Thoracic aorta (tissue), 2 donors: ENCODE measurements at places on chromosomes 2 and 18. TPM values are rescaled to one million over a fixed set of nuclear protein-coding genes. Genes with fewer than 3 reads are reported as not detected.

The DIS3L2 gene
- total RNA-seq: 32.5 TPM

DNA sequence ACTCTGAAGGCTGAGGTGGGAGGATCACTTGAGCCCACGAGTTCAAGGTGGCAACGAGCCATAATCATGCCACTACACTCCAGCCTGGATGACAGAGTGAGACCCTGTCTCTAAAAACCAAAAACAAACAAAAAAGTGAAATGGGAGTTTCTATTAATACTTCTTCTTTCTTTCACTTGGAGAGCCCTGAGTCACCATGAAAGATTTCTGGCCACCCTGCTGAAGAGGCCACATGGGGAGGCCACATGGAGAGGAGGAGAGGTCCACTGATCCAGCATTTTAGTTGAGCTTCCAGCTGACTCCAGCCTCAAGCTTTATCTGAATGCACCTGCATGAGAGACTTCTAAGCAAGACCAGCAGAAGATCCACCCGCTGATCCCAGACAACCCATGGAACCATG, 74.2 kb upstream of the LAPTM4A start:
- no peaks in the 10 kb centered on the region for H3K27me3 ChIP-seq
- no peak for DNase-seq
- no peaks in the 10 kb centered on the region for H3K36me3 ChIP-seq
- H3K4me3 ChIP-seq: no peak overlapping the region

- H3K27ac ChIP-seq: no peak overlapping the region
- H3K36me3 ChIP-seq: no peaks in the 10 kb centered on the region
- no peak for DNase-seq
- H3K27me3 ChIP-seq: no peaks in the 10 kb centered on the region
These were observed 34.9 kb upstream of the CCNT2 start for GRCh38 chr2:134883552-134884293.

The UGT1A6 gene
- not detected for total RNA-seq

The FEV gene
- not detected for total RNA-seq

DNA sequence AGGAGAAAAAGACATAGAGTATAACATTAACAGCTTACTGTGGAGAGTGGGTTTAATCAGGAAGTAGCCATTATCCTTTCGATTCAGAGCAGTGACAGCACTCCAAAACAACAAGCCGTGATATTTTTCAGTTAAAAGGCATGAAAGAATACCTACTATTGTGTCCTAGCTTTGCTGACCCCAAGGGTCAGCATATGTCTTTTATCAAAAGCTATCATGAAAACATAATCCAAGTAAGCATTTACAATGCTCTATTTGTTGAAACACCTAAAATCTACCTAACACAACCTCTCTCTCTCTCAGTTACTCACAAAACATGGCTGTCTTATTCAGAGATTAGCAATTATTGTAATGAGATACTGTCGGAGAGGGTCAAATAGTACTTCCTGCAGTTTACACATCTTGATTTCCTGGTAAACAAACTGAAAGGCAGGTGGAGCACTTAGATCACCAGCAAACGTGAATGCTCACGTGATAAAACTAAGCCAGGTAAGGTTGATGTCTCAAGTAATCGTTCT, 100.0 kb downstream of the BAZ2B start:
- H3K4me1 ChIP-seq: peaks cover 26% of the 10 kb centered on the region
- H3K36me3 ChIP-seq: no peaks in the 10 kb centered on the region
- peak overlapping the region; percentile 67 for H3K4me3 ChIP-seq
- H3K27me3 ChIP-seq: no peaks in the 10 kb centered on the region
- peak overlapping the region; percentile 41 for H3K27ac ChIP-seq

- H3K4me1 ChIP-seq: no peaks in the 10 kb centered on the region
- DNase-seq: peak; percentile 41
- no peaks in the 10 kb centered on the region for H3K27me3 ChIP-seq
- peak within 1 kb of the TSS; percentile 79 for H3K4me3 ChIP-seq
- H3K27ac ChIP-seq: peak within 1 kb of the TSS; percentile 57
- no peaks in the 10 kb centered on the region for H3K36me3 ChIP-seq
These were observed at the start of gene EMILIN2 for GRCh38 chr18:2846636-2847316. EMILIN2 (plus strand) TSS chr18:2847006; CDS start chr18:2847189, 183 bp downstream.

GRCh38 chr18:77547757-77548156, 298.1 kb downstream of the GALR1 start:
- no peaks in the 10 kb centered on the region for H3K27me3 ChIP-seq
- no peak overlapping the region for H3K4me3 ChIP-seq
- DNase-seq: no peak
- no peak overlapping the region for H3K27ac ChIP-seq
- no peaks in the 10 kb centered on the region for H3K36me3 ChIP-seq

The CETN1 gene
- not detected for total RNA-seq

The TANC1 gene
- total RNA-seq: 70.1 TPM

The KCNF1 gene
- not detected for total RNA-seq

- H3K27ac ChIP-seq: no peak overlapping the region
- no peaks in the 10 kb centered on the region for H3K36me3 ChIP-seq
- no peak for DNase-seq
- H3K27me3 ChIP-seq: no peaks in the 10 kb centered on the region
- H3K4me1 ChIP-seq: no peaks in the 10 kb centered on the region
These were observed 136.1 kb downstream of the DCDC2C start for GRCh38 chr2:3839476-3839875.

The TTN gene
- 7.0 TPM for total RNA-seq

- H3K27ac ChIP-seq: no peak overlapping the region
- no peaks in the 10 kb centered on the region for H3K27me3 ChIP-seq
- H3K4me3 ChIP-seq: no peak overlapping the region
- no peaks in the 10 kb centered on the region for H3K36me3 ChIP-seq
- DNase-seq: no peak
These were observed 1.3 kb downstream of the LRRTM1 start for GRCh38 chr2:80303006-80303908.

GRCh38 chr2:166361351-166362153, 14.2 kb downstream of the SCN9A start:
- DNase-seq: no peak
- no peaks in the 10 kb centered on the region for H3K4me1 ChIP-seq
- H3K27ac ChIP-seq: no peak overlapping the region
- H3K27me3 ChIP-seq: no peaks in the 10 kb centered on the region
- no peaks in the 10 kb centered on the region for H3K36me3 ChIP-seq

The DNAJC27 gene
- total RNA-seq: 27.2 TPM

- H3K27ac ChIP-seq: no peak overlapping the region
- no peaks in the 10 kb centered on the region for H3K36me3 ChIP-seq
- no peak for DNase-seq
- H3K4me3 ChIP-seq: no peak overlapping the region
- H3K27me3 ChIP-seq: no peaks in the 10 kb centered on the region
- H3K4me1 ChIP-seq: peaks cover 1% of the 10 kb centered on the region
These were observed 64.7 kb upstream of the TTC39C start for GRCh38 chr18:23949863-23950262.

GRCh38 chr2:75545387-75545786, 15.4 kb downstream of the EVA1A start:
- no peak overlapping the region for H3K4me3 ChIP-seq
- no peak overlapping the region for H3K27ac ChIP-seq
- H3K4me1 ChIP-seq: no peaks in the 10 kb centered on the region

- no peaks in the 10 kb centered on the region for H3K4me1 ChIP-seq
- no peaks in the 10 kb centered on the region for H3K27me3 ChIP-seq
- H3K27ac ChIP-seq: no peak overlapping the region
- no peak for DNase-seq
These were observed 51.3 kb downstream of the LIPG start for GRCh38 chr18:49613141-49613640.

- no peaks in the 10 kb centered on the region for H3K27me3 ChIP-seq
- no peaks in the 10 kb centered on the region for H3K36me3 ChIP-seq
- no peak overlapping the region for H3K4me3 ChIP-seq
- H3K4me1 ChIP-seq: no peaks in the 10 kb centered on the region
These were observed 65.2 kb downstream of the C2orf76 start for GRCh38 chr2:119301413-119301812.

GRCh38 chr18:12291690-12292089, 16.4 kb upstream of the TUBB6 start:
- no peaks in the 10 kb centered on the region for H3K27me3 ChIP-seq
- peaks cover 4% of the 10 kb centered on the region for H3K4me1 ChIP-seq
- H3K4me3 ChIP-seq: no peak overlapping the region
- no peak overlapping the region for H3K27ac ChIP-seq
- H3K36me3 ChIP-seq: no peaks in the 10 kb centered on the region

The IL36RN gene
- not detected for total RNA-seq

The KIAA1328 gene
- 14.4 TPM for total RNA-seq

DNA sequence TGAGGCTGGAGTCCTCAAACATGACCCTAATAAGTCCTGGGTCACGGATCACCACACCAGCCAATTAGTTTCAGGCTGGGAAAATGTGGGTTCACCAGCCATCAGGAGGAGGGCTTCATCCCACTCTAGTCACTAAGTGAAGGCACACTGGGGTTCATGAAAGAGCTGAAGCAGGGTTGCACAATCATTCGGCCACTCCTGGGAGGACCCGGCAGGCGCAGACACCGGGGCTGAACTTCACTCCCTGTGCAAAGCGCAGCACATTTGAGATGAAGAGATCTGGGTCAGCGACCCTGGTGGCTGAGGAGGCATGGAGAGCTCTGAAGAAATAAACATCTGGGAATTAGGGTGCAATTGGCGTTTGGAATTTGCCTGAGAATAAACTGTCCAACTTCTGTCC, 684.4 kb upstream of the SALL3 start:
- no peaks in the 10 kb centered on the region for H3K27me3 ChIP-seq
- no peak overlapping the region for H3K27ac ChIP-seq
- H3K4me3 ChIP-seq: no peak overlapping the region
- no peaks in the 10 kb centered on the region for H3K4me1 ChIP-seq

GRCh38 chr2:137842952-137843351, 121.3 kb upstream of the HNMT start:
- H3K4me3 ChIP-seq: no peak overlapping the region
- DNase-seq: no peak
- no peak overlapping the region for H3K27ac ChIP-seq
- no peaks in the 10 kb centered on the region for H3K27me3 ChIP-seq

- H3K27ac ChIP-seq: no peak overlapping the region
- H3K36me3 ChIP-seq: no peaks in the 10 kb centered on the region
- H3K27me3 ChIP-seq: no peaks in the 10 kb centered on the region
- DNase-seq: no peak
- H3K4me1 ChIP-seq: peaks cover 12% of the 10 kb centered on the region
These were observed 211.6 kb upstream of the SMAD7 start for GRCh38 chr18:49162226-49162864.

GRCh38 chr2:119433636-119434327, 2.1 kb downstream of the TMEM37 start:
- DNase-seq: no peak
- peaks cover 25% of the 10 kb centered on the region for H3K4me1 ChIP-seq
- H3K36me3 ChIP-seq: no peaks in the 10 kb centered on the region
- H3K4me3 ChIP-seq: no peak overlapping the region

DNA sequence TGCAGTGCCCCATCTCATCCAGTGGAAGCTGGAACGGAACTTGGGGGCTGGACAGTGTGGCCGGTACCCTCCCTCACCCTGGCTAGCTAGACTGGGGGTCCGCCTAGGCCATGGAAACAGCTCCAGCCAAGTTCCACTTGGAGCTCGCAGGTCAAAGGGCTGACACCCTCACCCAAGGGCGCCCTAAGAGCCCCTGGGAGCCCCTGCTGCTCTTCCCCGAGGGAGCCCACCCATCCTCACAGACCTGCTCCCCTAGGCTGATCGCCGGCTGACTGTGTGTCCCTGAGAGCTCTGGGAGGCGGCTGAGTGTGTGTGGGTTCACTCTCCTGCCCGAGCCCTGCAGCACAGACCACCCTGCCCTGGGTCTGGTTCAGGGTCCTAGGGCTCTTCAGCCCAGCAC, 118.2 kb upstream of the OTOS start:
- no peak overlapping the region for H3K4me3 ChIP-seq
- H3K27ac ChIP-seq: peak overlapping the region; percentile 90
- no peaks in the 10 kb centered on the region for H3K27me3 ChIP-seq
- peaks cover 31% of the 10 kb centered on the region for H3K4me1 ChIP-seq

The FBXO36 gene
- 1.7 TPM for total RNA-seq

DNA sequence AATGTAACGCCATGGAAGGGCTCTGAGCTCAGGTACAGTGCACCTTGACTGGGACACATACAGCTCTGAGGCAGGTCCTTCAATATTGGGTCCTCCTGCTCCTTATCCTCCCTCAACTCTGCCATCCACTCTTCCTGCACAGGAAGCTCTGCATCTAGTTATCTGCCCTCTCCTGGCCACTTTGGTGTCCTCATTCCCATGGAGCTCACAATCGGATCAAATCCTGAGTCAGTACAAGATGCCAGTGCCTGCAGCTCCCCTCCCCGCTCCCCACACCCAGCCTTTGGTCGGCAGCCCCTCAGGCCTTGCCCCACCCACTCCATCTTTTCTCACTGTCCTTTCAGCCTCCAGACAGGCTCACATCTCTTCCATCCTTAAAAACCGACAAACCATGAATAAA, 58.0 kb downstream of the LRRFIP1 start:
- no peak overlapping the region for H3K4me3 ChIP-seq
- H3K4me1 ChIP-seq: peaks cover 62% of the 10 kb centered on the region
- no peak for DNase-seq
- H3K36me3 ChIP-seq: no peaks in the 10 kb centered on the region

DNA sequence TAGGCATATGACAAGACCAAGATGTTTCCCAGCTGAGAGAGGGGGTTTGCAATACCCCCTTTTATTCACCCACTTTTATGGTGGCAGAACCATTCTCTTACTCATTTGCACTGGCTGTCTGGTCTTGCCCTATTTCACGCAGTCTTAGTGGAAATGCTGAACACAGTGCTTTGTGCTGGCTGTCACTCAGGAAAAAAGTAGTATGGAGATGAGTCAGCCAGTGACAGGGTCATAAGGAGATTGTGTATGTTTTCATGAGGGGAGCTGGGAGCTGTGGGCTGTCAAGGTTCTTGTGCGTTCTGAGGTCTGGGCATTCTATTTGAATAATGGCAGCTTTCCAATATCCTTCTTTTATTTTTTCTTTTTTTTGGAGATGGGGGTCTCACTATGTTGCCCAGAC, 10.9 kb upstream of the CNRIP1 start:
- no peak overlapping the region for H3K27ac ChIP-seq
- no peak overlapping the region for H3K4me3 ChIP-seq
- H3K4me1 ChIP-seq: no peaks in the 10 kb centered on the region
- H3K27me3 ChIP-seq: no peaks in the 10 kb centered on the region
- DNase-seq: no peak

DNA sequence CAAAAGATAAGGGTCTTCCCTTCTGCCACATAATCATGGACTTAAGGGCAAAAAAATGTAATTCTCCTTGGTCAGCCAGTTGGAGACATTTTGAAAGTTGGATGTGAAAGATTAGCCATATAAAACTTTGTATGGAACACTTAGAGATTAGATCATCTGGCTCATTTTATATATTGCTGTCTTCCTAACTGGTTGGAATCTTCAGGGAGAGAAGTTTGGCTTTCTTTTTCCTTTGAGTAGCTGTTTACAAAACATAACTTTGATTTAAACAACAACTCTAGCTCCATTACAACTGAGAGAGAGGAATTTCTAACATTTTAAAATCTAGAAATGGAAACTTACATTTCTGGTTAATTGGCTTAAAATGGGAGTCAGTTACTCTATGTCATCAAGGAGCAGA, 132.7 kb downstream of the RDH14 start:
- no peak overlapping the region for H3K4me3 ChIP-seq
- H3K27me3 ChIP-seq: no peaks in the 10 kb centered on the region
- DNase-seq: no peak
- H3K4me1 ChIP-seq: no peaks in the 10 kb centered on the region
- no peak overlapping the region for H3K27ac ChIP-seq

GRCh38 chr18:44098551-44099098, 582.1 kb upstream of the SETBP1 start:
- no peaks in the 10 kb centered on the region for H3K4me1 ChIP-seq
- no peak overlapping the region for H3K4me3 ChIP-seq

The CPO gene
- 3.0 TPM for total RNA-seq
